ENCODE measurements at places on chromosomes 6 and 20.

DNA sequence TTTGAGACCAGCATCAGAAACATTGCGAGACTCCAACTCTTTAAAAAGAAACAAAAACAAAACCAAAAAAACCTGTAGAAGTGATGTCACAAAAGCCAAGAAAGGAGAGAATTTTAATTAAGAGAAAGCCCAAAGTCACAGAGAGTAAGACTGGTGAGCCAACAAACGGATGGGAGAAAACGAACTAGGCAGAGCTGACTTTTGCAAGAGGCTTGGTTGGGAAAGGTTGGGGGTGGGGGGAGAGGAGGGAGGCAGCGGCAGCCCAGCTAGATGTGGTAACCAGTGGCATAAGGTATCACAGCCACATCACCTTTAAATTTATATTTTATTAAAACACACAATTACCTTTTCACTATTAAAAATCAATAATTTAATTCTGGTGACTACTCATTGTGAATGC lies 23.5 kb downstream of the NOL7 start:
- no peak for DNase-seq

- no peak for DNase-seq
Measured at GRCh38 chr6:6006006-6006427, 708 bp downstream of the NRN1 start.

- peak; percentile 86 for DNase-seq
Measured at GRCh38 chr6:26240157-26241032, 124.6 kb upstream of the BTN3A2 start.

GRCh38 chr6:20680697-20681165 lies 146.5 kb downstream of the CDKAL1 start:
- DNase-seq: peak; percentile 37

GRCh38 chr20:49403911-49404310 lies 78.6 kb downstream of the KCNB1 start:
- no peak for DNase-seq

DNA sequence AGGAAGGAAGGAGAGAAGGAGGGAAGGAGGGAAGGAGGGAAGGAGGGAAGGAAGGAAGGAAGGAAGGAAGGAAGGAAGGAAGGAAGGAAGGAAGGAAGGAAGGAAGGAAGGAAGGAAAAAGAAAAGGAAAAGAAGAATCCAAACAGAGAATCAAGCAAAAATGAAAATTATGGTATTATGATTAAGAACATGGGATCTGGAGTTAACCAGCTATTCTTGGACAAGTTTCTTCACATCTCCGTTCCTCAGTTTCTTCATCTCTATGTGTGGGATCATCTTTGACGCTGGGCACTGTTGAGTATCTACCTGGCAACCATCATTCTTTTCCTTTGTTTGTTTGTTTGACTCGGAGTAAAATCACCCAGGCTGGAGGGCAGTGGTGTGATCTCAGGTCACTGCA lies 71.6 kb downstream of the ZNF217 start:
- DNase-seq: no peak

GRCh38 chr6:34149831-34150400 lies 4.0 kb upstream of the GRM4 start:
- no peak for DNase-seq

DNA sequence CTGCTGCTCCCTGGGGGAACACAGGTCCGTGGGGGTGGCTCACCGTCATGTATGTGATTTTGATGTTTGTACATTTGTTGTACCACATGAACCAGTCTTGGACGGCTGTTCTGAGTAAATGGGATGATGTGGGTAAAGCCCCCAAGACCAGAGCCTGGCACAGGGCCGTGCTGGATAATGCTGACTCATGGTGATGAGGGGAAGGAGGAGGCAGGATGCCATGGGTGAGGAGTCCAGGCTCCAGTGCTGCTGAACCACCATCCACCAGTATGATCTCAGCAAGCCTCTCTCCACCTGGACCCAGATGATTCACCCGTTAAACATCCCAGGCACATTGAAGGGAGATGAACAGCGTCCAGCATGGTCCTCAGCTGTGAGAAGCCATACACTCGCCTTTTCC lies 9.6 kb upstream of the APCDD1L start:
- peak; percentile 7 for DNase-seq

DNA sequence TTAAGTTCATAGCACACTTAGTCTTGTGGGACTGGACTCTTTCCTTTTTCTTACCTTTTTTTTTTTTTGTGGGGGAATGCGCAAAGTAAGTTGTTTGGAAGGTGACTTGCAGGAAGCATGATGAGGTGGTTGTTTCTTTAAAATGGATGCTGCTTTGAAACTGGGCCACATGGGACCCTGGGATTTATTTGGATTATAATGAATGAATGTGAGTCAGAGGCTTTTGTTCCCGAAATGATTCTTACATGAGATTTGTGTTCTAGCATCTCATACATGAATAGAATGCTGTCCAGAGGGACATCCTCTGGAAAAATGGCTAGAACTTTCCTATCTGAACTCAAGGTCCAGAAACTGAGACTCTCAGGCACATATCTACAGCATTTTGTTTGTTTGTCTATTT lies 236.6 kb upstream of the RNF24 start:
- DNase-seq: no peak

- DNase-seq: no peak
Measured at GRCh38 chr6:102204351-102204750, 810.8 kb downstream of the GRIK2 start.

DNA sequence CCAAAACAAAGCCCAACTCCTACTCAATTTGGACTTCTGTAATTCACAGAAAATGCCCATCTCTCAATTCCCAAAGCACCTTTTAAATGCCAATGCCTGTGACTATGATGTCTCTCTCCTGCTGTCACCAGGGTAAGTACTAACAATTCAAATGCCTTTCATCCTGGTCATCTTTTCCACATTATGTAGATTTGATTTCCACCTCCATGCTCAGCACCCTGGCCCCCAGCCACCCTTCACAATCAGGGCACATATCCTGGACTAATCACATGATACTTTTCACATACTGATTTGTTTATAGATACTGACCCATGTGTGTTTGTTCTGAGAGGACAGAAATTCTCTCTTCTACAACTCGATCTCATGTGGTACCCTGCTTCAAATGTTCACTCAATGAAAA lies 236.3 kb downstream of the PTPRK start:
- DNase-seq: no peak

- DNase-seq: peak; percentile 63
Measured at GRCh38 chr6:81998432-81998831, 246.0 kb upstream of the TENT5A start.

DNA sequence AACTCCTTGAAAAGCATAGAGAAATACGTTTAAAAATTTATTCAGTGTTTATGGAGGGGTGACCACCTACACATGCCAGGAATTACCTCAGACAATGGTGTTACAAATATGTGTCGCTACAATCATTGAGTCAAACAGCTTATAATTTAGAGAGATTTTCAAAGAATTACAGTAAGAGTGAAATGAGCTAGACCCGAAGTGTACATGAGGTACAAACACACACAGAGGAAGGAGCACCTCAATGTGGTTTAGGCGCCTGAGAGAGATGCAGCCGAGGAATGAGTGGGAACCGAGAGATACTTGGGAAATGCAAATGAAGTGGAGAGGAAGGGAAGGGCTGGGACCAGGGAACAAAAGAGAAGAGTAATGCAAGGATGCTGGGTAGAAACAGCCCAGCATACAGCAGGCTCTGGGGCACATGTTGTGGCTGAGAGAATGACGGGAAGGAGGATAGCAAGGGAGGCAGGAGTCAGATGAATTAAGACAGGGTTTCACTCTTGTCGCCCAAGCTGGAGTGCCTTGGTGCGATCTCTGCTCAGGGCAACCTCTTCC lies 15.5 kb downstream of the EEF1E1 start:
- DNase-seq: no peak

DNA sequence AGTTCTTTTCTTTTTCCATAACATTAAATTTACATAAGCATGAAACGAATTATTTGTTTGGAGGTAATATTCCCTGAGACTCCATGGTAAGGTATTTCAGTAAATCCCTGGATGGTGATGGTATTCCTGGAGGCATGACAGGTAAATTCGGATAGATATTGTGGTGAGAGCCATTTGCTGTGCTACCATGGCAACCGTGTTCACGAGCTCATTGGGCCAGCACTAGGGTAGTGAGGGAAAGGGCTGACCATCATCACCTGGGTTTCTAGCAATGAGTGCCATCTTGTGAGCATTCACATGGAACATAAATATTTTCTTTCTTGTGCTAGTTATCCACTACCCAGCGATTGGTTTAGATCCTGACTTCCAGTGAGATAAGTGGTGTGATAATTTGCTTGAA lies 51.9 kb upstream of the GNRH2 start:
- no peak for DNase-seq
